Activated CD4-positive, alpha-beta T cell treated with anti-CD3 and anti-CD28 coated beads for 48 hours (primary cell): ENCODE measurements at places on chromosomes 7 and 10.

DNA sequence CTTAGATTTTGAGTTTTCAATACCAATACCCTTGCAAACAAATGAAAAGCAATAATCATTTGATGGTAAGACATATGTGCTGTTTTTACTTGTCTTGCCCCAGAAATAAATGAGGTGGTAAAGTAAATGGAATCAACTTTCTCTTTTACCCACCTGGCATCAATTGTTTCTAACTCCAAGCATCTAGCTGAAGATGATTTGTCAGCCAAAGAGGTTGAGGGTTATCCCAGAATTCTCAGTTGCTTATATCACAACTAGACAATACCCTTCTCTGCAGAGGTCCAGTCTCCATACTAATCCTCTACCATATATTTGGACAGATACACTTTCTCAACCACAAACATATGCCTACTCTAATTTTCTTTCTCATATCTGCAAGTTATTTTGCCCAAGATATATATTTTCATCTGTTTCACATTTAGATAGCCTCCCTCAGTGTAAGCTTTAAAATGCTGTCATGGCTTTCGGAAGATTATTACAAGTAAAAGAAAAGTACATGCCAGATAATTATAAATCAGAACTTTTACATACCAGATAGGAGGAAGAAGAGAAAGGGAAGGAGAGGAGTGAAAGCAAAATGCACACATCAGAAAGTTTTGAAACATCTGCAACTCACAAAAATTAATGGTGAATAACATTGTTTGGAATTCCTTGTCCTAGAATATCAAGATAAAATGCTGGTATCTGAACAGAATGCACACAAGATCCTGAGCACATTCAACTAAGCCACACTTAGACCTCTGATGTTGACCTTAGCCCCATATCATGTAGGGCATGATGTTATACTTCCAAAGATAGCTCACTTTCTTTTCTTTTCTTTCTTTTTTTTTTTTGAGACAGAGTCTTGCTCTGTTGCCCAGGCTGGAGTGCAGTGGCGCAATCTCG lies 146.6 kb downstream of the REEP3 start:
- DNase-seq = no peak

DNA sequence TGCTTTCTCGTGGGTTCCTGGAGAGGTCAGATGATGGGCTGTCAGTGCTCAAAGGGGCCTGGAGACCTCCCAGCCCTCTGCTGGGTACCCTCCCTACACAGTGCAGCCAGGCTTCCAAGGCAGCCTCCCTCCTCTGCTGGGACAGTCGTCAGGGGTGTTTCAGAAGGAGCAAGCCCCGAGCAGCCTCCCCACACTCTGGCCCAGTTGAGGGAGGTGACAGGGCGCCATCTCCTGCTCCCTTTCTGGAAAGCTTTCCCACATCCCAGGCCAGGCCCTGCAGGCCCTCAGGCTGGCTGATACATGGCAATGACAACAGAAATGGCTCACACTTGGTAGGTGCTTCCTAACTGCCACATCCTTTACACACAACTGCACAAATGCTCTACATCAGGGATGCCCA lies 32.1 kb downstream of the KCNMA1 start:
- no peak for DNase-seq

- no peak for DNase-seq
Measured at GRCh38 chr7:112897839-112898431, 107.7 kb upstream of the TMEM168 start.

DNA sequence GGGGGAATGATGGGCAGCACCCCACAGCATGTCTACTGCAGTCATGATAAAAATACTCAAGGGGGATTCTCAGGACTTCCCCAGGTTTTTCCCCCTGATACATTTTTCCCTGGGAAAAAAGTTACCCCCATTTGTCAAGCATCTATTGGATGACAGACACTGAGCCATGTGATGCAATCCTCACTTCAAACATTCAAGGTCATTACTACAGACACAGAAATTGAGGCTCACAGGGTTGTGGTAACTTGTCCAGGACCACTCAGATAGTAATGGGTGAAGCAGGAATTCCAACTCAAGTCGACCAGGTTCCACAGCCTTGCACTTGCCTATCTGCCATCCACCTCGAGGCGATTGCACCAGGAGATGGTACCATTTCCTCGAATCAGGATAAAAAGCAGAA lies 31.7 kb downstream of the PPP1R3C start:
- no peak for DNase-seq

- DNase-seq = no peak
Measured at GRCh38 chr7:158424011-158424410, 163.6 kb downstream of the PTPRN2 start.

GRCh38 chr10:111106081-111106480 lies 29.3 kb downstream of the ADRA2A start:
- no peak for DNase-seq

DNA sequence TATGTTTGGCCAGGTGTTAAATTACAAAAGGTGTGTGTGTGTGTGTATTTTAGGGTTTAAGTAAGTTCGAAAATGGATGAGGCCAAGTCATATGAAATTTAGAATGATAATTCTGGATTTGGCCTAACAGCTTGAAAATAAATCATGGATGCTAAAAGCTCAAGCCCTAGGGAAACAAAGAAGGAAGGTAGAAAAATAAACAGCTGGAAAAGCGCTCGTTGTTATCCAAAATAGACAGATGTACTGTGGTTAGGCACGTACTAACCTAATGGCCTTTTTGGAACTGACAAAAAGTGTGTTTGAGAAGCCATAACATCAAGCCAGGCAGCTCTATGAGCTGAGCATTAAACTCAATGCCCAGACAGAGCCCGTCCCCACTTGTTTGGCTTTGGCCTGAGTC lies 17.5 kb upstream of the PALS2 start:
- no peak for DNase-seq

DNA sequence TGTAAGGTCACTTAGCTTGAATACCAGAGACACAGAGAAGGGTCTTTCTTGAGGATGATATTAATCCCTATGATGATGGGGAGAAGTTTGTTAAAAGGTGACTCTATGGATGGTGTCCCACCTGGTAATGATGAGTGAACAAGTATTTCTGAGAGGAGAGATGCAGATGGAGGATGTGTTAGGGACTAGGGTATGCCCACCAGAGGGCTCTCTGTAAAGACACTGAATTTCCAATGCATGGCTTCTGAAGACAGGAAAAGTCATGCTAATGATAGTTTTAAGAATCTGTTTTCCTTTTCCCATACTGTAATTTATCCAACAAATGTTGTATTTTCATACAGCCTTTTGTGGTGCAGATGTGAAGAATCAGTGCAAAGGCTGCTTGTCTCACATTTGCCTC lies 1250.9 kb upstream of the CELF2 start:
- no peak for DNase-seq

DNA sequence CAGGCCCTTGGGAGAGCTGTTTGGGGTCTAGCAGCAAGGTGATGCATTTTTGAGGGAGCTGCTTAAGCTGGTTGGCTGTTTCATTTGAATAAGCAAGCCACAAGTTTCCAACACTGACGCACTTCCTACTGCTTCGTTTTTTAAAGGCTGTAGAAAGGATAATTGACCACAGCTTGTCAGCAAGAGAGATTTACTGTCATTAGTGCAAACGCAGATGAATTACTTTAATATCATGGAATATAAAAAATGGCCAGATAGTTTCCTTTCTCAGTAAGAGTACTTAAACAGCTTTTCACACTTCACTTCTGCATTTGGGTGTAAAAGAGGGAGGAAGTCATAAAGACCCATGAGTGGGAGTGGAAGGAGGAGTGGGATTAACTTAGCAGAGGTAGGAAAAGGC lies 61.5 kb downstream of the FZD1 start:
- DNase-seq = no peak
